ENCODE measurements at places on chromosomes 4 and X.

GRCh38 chr4:149145803-149146202 lies 669.8 kb downstream of the IQCM start:
- DNase-seq, result no peak

GRCh38 chr4:17276776-17277175 lies 235.1 kb downstream of the QDPR start:
- no peak for DNase-seq

DNA sequence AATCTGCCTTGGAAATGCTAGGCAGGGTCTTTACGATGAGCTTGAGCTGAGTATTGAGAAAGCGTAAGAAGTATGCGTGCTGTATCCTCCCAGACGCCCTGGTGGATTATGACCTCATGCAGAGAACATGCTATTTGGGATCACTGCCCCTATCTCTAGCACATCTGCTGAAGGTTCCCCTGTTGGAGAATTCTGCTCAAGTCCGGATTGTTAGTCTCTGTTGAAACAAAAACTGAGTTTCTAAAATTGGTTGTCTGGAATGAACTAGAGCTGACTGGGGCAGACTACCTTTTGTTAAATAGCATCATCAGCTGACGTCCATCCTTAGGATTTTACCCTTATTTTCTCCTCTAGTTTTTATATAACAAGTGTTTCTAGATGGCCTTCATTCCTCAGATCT lies 7.5 kb downstream of the FHDC1 start:
- DNase-seq, result no peak

DNA sequence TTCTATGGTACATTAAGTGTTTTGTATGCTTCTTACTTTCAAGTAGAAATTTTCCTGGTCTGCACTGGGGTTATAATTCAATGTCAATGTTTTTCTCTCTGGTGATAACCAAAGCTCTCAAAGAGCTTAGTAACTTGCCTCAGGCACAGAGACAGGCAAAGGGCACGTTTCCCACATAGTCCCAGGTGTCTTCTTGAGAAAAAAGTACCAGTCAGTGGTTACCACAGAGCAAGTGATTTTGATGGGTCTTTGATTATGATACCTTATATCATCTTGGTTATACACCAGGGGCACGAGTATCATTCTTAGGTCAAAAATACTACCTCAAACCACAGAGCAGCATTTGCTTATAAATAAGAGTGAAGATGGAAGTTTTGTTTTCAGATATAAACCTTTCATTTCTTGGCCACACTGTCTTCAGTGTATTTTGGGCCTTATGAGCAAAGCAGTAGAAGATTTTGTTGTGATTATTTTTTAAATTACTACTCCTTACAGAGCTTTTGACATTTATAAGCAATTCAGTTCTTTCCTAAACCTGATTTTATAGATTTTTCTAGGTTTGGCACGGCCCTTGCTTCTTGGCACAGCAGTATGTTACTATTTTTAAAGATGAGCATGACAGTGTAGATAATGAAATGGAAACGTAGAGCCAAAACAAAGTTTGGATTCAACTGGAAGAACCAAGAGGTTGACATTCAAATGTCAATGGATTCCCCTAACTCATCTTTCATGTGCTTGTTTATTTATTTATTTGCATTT lies 85.3 kb upstream of the TLL1 start:
- no peak for DNase-seq

DNA sequence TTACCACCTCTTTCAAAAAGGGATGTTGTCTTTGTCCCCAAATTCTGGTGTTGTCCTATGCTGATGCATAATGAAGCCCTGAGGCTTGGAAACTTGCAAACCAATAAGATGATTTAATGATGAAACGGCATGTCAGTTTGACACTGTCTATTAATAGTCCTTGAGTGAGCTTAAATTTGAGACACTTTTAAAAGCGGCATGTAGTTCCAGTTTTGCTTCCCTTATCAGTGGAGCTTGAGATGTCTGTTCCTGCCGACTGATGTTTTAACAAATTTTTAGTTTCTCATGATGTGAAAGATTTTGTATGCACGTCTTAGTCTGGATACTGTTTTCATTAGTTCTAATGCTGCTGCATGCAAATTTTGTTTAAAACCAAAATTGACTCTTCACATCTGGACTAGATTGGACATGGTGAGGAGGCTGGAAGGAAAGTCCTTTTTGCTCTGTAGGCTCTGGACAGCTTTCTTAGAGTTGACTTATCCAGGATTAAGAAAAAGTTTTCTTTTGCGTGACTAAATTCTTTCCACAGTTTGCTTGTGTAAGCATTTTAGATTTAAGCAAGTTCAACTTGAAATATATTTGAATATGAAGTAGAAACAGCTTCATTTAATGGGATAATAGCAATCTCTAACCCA lies 11.7 kb downstream of the C1GALT1C1 start:
- no peak for DNase-seq

GRCh38 chr4:35934320-35934981 lies 309.9 kb downstream of the ARAP2 start:
- DNase-seq, result no peak

- DNase-seq, result no peak
Observed at GRCh38 chrX:32662516-32662915, 548.8 kb downstream of the DMD start.

DNA sequence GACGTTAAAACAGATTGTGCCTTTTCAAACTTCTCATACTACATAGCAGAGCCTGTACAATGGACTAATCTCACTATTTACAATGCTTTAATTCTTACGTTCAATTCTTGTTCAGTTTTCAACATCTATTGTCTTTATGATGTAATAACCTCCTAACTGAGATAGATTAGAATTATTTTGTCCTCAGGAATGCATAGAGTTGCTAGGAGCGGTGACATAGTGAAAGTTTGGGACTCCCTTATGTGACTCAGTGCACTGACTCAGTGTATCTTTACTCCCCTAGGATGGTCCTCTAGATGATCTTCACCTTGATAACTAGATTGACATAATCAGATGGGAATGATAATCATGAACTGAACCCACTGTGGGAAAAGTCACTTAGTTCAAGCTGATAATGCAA lies 151.5 kb downstream of the VEGFC start:
- DNase-seq, result no peak
